ENCODE measurements at places on chromosomes 1 and 21.

GRCh38 chr1:16076865-16077238 lies 3.4 kb upstream of the FAM131C start:
- no peak for DNase-seq

DNA sequence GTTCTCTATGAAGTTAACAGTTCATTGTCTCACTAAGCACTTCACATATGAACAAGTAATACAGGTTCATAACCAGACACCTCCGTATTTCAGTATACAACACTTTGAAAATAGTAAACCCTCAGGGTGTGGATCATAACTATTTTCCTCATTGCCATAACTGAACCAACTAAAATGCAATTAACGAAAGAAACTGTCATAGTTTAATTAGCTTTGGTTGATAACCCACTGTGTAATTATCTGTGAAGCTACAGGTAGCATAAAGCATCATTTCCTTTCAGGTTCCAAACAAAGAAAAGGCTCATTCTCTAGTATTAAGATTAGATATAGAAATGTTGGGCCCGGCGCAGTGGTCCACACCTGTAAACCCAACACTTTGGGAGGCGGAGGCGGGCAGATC lies 58.5 kb downstream of the EIF4G3 start:
- DNase-seq, result no peak

DNA sequence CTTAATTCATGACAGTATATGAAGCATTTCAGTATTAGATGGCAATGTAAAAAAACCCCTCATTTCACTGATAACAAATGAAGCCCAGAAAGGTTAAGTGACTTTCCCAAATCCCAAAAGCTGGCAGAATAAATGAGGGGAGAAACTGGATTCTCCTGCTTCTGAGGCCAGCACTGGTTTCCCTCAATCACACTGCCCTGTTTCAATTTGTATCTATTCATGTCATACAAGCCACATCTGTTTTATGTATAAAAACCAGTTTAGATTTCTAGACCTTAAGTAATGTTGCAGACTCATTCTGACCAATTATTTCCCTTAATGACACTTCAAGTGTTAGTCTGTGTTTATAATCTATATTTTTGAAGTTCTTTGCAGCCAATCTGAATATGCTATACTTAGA lies 16.8 kb downstream of the PLPPR4 start:
- no peak for DNase-seq

GRCh38 chr1:147722124-147722523 lies 38.3 kb downstream of the GJA5 start:
- no peak for DNase-seq

Measured in stimulated activated CD8-positive, alpha-beta memory T cell treated with anti-CD3 and anti-CD28 coated beads, Interleukin-15, amount 100 ng/mL, for 48 hours (primary cell).